BJ (cell line): ENCODE measurements at places on chromosomes 16 and 17. TPM values are rescaled to one million over a fixed set of nuclear protein-coding genes. Genes with fewer than 3 reads are reported as not detected.

Gene PRR35
- polyA plus RNA-seq = not detected in 2 replicates

Gene OGFOD3
- 21.3 and 37.9 TPM in 2 replicates for polyA plus RNA-seq

Gene SLC16A13
- 1.4 and 2.8 TPM in 2 replicates for polyA plus RNA-seq

Gene KRTAP4-7
- not detected in 2 replicates for polyA plus RNA-seq

Gene NPTX1
- 0.21 and 0.43 TPM in 2 replicates for polyA plus RNA-seq

Gene ABCA10
- polyA plus RNA-seq = 0.31 and 0.47 TPM in 2 replicates

Gene ARL5C
- polyA plus RNA-seq = not detected in 2 replicates

Gene CAPNS2
- 0.12 TPM in 1 of 2 replicates, not detected in the other for polyA plus RNA-seq

Gene HOXB8
- not detected in 2 replicates for polyA plus RNA-seq

Gene RAB37
- 0.06 and 0.12 TPM in 2 replicates for polyA plus RNA-seq

Gene KCNH6
- polyA plus RNA-seq = 0.04 and 0.10 TPM in 2 replicates

Gene SLFN14
- not detected in 2 replicates for polyA plus RNA-seq

DNA sequence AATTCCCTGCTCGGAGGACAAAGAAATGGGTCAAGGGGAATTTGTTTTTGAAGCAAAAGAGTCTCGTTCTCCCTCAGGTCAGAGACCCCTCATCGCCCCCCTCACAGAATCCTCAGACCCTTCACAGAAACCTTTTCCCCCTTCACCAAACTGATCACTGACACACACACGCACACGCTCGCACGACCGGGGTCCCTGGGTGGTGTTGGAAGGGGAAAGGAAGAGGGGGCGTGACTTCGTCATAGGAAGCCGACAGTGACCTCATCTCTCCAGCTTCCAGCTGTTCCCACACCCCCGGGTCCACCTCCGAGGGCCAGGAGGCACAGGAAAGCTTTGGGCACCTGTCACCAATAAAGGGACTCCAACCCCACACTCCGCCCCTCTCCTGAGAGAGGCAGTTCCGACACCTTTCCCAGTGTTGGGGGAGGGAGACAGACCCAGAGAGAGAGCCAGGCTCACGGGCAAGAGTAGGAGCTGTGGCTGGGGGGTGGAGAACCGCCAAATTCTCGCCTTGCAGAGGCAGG, 1.2 kb downstream of the ASGR1 start:
- no peak for DNase-seq

- DNase-seq = no peak
Measured at GRCh38 chr16:6131526-6132050, 1034.0 kb upstream of the EEF2KMT start.

- DNase-seq = no peak
Measured at GRCh38 chr17:73388578-73388905, 76.7 kb upstream of the CDC42EP4 start.

DNA sequence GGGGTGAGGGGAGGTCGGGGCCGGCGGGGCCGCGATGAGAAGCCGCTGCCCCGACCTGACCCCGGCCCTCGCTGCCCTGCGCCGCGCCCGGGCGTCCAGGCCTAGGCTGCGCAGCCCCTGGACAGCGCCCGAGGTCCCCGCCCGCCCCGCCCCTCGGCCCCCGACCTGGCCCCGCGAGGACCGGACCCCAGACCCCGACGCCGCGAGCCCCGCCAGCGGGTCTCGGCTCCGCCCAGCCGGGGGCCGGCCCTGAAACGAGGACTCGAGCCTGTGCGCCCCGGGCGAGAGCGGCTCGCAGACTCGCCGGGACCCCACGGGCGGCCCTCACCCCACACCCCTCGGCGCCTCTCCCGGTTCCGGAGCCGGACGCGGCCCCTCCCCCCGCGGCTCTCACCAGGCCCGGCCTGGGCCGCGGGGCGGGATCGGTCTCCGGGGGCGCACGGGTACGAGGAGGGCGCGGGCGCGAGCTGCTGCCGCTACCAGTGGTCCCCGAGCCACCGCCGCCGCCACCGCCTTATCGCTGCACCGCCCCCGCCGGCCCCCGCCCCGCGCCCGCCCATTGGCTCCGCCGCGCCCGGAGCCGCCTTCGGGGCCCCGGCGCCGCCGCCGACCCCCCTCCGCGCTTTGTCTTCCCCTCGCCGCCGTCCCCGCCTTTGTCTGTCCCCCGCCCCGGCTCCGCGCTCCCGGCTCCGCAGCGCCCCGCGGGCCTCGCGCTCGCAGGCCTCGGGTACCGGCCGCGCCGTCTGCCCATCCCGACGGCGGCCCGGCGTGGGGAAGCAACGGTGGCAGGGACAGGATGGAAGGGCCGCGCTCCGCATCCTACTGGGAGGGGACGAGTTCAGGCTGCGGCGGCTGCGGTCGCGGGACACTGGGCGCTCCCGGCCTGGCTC, at the start of gene LIMD2:
Gene LIMD2, minus strand, starts transcription at position 488 of the 890 bp plus-strand sequence. CDS start 827 bp downstream, outside the sequence.
- no peak for DNase-seq

- DNase-seq = no peak
Measured at GRCh38 chr16:81237282-81237681, 1.2 kb upstream of the BCO1 start.

DNA sequence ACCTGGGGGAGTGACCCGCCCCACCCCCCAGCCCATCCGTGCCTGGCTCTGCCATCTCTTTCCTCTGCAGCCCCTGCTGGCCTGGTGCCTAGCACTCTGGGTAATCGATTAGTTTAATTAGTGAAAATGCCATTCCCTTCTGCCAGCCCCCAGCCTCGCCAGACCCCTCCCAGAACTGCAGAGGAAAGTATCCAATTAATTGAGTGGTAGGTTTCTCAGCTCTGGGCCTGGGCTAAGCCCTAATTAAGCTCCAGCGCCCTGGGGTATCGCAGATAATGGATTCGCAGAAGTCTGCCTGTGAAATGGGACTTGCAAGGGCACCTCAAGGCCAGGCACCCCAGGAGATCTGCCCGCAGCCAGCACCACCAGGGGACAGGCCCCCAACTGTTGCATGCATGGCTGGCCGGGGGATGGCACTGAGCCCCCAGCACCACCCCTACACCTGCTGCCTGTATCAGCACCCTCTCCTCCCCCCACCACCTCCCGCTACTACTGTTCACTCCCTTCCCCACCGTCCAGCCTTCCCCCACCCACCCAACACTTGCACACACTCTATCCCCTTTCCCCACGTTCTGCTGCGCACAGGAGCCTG, 19.7 kb upstream of the SPPL2C start:
- no peak for DNase-seq

DNA sequence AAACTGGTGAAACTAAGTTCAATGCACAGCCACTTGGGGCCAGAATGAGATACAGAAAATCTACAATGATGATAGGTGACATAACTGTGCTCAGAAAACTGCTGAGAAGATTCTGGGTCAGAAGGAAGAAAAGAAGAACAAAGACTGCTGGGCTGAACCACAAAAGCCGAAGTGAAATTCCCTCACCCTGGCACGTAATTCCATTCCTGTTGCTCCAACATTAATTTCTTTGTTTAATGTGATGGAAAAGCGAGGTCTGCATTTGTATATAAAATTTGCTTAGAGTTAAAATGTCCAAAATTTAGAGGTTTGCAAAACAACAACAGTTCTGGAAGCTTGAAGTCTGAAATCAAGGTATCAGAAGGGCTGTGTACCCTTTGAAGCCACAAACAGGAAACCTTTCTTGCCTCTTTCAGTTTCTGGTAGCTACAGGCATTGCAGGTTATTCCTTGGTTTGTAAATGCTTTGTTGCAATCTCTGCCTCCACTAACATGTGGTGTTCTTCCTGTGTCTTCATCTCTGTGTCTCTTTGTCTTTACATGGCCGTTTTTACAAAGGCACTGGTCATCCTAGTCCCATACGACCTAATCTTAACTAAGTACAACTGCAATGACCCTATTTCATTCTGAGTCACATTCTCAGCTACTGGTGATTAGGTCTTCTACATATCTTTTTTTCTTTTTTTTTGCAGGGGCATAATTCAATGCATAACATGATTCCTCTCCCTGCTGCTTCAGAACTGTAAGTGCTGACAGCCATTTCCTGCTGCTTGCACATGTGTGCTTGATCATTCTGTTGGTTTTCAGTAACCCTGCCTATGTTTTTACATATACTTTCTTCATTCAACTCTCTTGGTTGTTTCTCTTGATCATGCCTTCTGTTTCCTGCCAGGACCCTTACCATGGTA, 603.0 kb upstream of the CDH8 start:
- no peak for DNase-seq

DNA sequence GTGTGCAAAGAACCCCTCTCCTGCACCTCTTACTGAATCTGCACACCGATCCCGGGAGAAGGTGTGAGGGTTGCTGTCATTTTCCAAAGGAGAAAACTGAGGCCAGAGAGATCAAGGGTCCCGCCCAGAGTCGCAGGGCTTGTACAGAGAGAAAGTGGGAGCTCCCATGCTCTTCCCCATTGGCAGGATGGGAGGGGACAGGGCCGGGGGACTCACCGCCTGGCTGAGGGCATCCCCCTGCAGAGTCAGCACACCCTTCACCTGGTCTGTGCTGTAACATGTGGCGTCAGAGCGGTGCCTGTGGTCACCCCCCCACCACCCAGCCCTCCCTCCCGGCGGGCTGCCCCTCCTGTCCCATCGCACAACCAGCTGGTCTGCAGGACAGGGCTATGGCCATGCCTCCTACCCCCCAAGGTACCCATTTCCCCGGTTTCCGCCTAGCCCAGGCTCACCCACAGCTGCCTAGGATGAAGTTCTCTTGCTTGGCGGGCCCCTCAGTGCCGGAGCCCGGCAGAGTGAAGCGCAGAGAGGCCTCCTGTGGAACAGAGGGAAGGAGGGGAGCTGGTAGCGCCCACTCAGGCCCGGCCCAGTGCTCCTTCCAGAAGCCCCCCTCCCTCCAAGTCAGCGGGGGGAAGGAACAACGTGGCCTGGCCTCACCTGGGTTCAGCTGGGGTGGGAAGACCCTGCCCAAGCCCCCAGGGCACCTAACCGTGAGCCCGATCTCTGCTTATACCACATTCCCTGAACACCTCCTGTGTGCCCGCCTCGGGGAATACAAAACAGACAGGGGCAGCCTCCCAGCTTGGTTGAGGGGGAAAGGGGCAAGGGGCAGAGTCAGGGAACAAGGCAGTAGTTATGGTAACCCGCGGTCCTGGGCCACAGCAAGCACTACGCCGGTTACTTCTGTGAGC, 1.1 kb downstream of the ROGDI start:
- DNase-seq = no peak

DNA sequence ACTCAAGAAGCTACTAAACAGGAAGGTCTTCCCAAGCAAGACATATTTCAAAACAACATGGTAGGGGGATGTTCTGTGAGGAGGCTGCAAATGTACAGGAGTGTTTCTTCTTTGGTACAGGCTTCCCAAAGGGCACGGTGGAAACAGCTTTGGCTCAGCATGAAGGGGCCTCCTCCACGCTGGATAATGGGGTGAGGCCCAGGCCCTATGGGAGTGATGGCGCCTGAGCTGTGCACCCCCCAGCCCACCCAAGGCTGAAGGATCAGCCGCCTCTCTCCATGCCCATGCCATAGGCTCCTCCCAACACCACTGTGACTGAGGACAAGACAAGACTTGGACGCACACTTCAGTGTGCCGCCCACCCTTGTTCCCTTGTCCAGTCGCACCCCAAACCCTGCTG, 6.8 kb downstream of the CD300E start:
- DNase-seq = no peak

DNA sequence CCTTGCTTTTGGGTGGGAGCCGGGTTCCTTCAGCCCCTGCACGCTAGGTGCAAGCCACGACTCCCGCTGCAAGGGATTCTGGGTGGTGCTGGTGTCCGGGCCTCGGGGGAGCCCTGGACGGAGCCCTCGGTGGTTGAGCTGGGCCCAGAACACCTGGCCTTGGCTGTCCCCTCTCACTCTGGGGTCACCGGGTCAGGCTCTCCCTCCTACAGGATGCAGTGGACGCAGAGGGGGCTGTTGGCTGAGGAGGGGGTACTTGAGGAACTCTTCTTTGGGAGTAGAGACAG, 27.9 kb upstream of the SLC38A10 start:
- no peak for DNase-seq

DNA sequence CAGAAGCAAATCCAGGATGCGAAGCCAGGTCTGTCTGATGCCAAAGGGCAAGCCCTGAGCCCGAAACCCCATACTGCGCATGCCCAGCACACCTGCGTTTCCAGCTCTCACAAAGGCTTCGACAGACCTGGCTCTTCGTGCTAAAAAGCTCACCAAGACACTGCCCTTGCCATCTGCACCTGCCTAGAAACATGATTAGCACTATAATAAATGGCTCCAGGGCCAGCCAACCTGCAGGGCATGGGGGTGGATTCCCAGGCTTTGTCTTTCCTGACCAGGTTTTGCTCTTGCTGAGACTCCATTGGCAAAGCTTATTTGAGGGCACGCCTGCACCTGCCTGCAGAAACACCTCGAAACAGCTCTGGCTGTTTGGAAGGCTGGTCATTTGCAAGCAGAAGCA, 14.4 kb upstream of the PLD6 start:
- no peak for DNase-seq

DNA sequence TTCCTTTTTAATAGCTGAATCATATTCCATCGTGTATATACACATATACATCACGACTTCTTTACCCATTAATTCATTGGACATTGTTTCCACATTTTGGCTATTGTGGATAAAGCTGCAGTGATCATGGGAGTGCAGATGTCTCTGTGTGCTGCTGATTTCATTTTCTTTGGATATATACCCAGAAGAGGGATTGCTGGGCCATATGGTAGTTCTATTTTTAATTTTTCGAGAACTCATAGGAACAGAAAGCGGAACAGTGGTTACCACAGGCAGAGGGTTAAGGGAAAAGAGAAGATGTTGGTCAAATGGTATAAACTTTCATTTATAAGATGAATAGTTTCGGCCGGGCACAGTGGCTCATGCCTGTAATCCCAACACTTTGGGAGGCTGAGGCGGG, 187.4 kb upstream of the MYOCD start:
- DNase-seq = no peak

DNA sequence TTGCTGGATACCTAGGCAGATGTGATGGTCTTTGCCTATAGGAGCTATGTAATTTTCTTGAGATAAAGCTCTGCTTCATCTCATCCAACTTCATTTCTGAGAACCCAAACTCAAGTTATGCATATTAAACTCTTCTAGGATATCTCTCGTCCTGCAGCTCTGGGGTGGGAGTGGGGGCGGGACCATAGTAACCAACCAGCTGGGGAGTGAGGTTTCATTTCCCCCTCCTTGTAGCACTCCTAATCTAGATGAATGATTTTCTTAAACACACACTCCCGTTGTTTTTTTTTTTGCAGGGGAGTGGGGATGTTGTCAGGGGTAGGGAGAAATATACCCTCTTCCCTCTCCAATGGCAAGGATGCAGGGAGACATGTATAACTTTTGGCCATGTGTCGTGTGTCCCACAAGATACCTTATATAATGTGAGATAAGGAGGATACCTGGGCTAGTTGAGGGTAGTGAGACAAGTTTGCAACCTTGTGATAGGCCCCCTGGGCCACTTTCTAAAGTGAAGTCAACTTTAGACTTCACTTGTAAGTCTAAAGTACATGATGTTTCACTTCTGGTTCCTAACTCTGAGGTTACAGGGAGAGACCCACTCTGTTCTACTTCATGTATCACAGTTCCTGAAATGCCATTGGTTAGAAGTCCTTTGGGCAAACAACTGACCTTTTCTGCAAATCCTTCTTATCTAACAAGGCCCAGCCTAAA, 10.5 kb upstream of the HEATR6 start:
- DNase-seq = no peak

- DNase-seq = no peak
Measured at GRCh38 chr17:79874329-79874981, 35.2 kb upstream of the CBX4 start.

GRCh38 chr17:61770043-61770442, 93.3 kb downstream of the BRIP1 start:
- no peak for DNase-seq

GRCh38 chr17:17531156-17531555, 35.0 kb upstream of the RASD1 start:
- no peak for DNase-seq

- no peak for DNase-seq
Measured at GRCh38 chr16:565419-566330, 1.1 kb upstream of the NHLRC4 start.
